ENCODE measurements at places on chromosomes 1 and 21.
A peak's percentile ranks its signal among the peaks of the same experiment; 100 is the strongest.

DNA sequence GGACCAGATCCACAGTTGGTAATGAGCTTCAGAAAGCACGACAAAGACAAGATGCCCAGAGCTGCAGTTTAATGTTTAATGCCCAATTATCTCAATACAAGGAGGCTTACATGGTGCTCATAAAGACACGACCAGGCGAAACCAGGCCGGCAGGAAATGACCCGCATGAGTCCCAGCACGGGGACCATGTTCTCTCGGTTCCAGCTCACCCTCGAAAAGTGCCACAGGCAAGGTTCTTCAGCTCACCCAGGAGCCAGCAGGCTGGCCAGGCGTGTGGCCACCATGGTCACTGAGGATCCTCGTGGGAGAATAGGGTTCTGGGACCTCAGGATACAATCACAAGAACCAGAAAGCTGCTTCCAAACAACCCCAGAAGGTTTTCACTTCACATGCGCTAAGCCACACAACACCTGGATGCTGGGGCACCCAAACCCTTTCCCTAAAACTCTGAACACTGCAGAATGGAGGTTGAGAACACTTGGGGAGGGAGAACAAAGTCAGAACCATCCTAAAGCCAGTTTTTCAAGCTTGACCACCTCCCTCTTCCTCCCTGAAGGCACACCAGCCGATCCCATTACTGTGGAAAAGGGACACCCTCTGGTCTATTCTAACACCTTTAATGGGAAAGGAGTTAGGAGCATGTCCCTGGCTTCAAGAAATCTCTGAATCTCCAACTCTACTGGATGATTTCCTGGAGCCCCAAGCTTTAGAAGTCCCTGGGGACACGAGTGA, 22.6 kb upstream of the ASAP3 start:
- no peak for DNase-seq

DNA sequence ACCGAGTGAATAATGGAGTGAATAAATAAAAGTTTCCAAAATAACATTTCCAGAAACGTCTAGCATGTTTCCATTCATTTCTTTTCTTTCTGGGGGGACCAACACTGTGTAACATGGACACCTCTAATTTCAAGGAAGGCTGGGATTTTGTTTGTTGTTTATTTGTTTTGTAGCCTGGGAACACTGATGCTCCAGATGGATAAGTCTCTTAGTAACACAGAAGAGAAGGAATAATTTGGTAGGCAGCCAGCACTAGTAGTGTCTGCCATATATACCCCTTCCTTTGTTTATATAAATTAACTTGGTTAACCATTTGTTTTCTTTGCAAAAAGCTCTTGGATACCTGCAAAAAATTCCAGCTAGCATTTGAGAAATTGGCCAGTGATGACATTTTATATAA, 411.4 kb upstream of the DEPDC1 start:
- no peak for DNase-seq

DNA sequence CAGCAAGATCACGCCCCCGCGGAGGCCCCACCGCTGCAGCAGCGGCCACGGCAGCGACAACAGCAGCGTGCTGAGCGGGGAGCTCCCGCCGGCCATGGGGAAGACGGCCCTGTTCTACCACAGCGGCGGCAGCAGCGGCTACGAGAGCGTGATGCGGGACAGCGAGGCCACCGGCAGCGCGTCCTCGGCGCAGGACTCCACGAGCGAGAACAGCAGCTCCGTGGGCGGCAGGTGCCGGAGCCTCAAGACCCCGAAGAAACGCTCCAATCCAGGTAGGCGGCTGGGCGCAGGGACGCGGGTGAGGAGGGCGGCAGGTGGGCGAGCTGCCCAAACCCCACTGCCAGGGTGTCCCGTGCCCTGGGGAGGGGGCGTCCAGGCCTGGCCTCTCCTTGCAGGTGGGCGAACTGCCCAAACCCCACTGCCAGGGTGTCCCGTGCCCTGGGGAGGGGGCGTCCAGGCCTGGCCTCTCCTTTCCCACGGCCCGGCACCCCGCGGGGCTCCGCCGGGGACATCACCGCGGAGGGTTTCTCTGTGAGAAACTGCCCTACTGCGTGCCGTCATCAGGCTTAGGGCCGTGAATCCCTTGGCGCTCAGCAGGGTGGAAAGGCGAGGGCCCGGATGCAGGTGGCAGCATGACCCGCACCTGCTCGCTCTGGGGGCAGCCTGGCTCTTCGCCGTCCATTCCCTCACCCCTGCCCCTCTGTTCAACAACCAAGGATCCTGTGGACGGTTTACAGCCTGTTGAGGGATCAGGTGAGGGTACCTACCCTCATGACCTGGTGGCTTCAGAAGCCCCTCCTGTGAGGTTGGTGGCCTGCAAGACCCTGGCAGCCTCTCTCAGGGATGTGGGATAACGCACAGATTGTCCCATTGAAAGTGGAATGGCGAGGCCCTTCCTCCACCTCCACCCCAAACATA, 534.0 kb downstream of the KIF26B start:
- DNase-seq = no peak

- DNase-seq = no peak
Measured at GRCh38 chr21:43767984-43768867, 7.9 kb downstream of the CSTB start.

- DNase-seq = no peak
Measured at GRCh38 chr1:240099748-240100147, 8.1 kb downstream of the FMN2 start.

- no peak for DNase-seq
Measured at GRCh38 chr1:15836772-15837669, 10.5 kb upstream of the SPEN start.

DNA sequence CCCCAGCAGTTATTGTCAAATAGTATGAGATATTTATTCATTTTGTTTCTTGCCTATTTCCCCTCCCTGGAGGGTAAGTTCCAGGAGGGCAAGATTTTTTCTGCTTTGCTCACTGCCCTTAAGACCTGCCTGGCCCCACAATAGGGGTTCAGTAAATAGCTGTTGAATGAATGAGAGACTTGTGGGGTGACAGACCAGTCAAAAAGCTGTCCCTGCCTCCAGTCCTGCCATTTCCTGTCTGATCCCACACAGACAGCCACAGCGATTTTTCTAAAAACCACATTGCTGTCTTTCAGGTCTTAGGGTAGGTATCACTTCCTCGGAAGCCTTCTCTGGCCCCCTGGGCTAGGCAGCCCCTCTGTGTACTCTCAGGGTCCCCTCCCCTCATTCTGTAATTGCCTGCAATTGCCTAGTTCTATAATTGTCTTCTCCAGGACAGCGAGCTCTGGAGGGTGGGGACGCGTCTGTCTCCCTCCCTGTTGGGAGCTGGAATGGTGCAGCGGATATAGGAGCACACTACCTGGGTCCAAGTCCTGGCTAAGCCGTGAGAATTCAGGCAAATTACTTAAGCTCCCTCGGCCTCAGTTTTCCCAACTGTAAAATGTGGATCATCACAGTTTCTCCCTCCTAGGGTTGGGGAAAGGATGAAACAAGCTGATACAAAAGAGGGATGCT, 1.8 kb upstream of the EXTL1 start:
- no peak for DNase-seq

GRCh38 chr21:45080639-45081414, 6.4 kb downstream of the ADARB1 start:
- DNase-seq = no peak

DNA sequence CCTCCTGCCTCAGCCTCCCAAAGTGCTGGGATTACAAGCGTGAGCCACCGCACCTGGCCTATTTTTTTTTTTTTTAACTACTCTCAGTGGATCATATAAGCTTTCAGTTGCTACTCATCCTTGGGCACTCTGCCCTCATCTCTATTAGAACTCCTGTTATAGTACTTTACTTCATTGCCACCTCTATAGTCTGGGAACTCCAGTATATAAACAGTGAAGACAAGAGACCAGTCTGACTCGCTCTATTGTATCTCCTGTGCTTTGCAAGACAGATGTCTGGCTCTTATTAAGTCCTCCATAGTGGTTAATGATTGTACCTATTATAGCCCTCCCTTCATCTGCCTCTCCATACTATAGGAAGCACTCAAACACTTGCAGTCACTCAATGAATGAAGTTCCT, 15.1 kb downstream of the KHDRBS1 start:
- DNase-seq = peak; percentile 55

GRCh38 chr1:3774276-3774945, 1.9 kb downstream of the SMIM1 start:
- no peak for DNase-seq

DNA sequence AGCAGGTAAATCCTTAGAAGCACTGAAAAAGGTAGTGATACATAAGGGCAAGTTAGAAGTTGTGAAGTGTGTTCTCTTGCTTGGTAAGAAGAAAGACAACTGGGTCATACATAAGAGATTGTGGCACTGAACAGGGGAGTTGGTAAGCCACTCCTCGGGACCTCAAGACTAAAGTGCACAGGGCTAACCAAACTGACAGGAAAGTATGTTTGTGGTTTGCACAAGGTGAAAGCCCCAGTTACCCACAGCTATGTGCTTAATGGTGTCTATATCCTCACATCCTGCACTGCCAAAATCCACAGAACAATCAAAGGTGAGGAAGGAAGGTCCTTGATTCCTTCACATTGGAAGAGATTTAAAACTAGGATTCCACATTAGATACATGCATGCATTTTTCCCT, 276.5 kb downstream of the DNM3 start:
- DNase-seq = no peak

DNA sequence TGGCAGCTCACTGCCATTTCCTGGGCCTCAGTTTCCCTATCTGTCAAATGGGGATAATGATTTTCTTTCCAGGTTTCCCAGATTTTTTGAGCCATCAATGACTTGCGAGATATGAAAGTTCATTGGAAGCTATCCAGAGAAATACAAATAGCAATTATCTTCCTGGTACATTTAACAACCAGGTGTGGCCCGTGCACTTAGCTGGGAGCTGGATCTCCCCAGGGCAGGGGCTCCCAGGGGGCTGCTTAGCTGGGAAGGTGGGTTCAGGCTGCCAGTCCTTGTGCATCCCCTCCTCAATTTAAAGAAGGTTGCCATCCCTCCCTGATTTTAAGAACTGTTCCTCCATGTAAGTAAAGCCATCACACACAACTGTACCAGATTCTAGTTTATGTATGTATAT, 3.6 kb upstream of the TMEM54 start:
- DNase-seq = no peak

GRCh38 chr1:98288494-98288893, 367.7 kb upstream of the DPYD start:
- no peak for DNase-seq

DNA sequence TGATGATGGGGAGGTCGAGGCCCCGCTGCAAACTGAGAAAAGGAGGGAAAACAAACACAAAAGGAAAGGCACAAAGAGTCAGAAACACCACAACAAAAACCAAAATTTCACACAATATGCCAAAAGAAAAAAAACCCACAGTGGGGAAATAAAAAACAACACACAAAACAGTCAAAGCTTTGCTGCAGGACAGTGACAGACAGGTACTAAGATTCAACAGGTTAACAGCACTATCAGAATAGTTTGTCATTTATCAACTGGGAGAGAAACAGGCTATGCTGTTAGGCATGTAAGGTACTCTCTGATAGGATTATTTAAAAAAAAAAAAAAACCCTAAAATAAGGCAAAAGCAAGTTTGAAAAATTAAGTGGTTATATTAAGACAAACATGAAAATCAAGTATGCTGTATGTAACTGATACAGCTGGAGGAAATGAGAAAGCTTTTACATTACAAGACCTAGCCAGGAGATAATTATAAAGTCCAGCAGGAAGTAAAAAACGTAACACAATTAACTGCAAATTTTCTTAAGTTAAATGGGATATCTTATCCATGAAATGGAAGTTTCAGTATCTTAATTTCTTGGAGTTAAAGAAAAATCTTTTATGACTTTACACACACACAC, 179.0 kb downstream of the EIF4G3 start:
- DNase-seq = no peak

- DNase-seq = no peak
Measured at GRCh38 chr1:35220976-35221375, 28.0 kb upstream of the SFPQ start.

GRCh38 chr1:7964476-7964875, 3.0 kb downstream of the PARK7 start:
- DNase-seq = no peak

DNA sequence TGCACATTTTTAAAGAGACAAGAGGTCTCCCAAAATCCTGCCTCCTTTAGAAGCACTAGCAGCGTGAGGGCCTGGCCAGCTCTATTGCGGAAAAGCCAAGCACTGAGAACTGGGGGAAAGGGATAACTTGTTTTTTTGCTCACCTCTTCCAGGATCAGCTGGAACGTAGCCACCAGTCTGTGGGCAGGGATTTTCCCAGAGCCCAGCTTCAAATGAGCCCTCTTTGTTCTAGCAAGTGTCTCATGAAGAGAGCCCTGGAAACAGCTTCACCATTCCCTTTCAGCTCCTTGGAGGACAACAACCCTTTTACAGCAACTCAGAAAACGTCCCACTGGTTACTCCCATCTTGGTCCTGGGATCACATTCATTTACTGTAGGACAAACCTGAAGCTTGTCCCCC, 195.4 kb downstream of the LMX1A start:
- DNase-seq = no peak

GRCh38 chr1:217029281-217030157, 306.3 kb upstream of the ESRRG start:
- no peak for DNase-seq

DNA sequence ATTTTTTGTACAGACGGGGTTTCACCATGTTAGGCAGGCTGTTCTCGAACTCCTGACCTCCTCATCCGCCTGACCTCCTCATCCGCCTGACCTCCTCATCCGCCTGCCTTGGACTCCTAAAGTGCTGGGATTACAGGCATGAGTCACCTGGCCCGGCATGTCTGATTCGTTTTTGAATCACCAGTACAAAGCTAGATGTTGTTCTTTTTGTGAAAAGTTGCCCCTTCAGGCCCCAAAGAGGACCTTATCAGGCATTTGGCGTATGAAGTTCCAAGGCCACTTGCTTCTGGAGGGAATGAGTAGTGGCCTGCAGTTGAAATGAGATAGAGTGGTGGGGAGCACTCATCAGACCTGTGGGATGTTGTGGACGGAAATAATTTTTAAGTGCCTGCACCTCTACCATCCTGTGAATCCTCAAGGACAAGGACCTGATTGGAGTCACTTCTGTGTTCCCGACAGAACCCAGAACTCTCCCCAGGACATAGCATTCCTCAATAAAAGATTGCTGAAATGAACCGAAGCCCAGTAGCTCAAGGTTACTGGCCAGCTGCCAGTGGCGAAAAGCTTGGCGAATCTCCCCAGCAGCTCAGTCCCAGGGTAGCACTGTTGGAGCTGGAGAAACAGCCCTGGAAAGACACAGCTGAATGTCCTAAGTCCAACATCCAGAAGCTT, 50.1 kb downstream of the NDUFS5 start:
- DNase-seq = no peak

DNA sequence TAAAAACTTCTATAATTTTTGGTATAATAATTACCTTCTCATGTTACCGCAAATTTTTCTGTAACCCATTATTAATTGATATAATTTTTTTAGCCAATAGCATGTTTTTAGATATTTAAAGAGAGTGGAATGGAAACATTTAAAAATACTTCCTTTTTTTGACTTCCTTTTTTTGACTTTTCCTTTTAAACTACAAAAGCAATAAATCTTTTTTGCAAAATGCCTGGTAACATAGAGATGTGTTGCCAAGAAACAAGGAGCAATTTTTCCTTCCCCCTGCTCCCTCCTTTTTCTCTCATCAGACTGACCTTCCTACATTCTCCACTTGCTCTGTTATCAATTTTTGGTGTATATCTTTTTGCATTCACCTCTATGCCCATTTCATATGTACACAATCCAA, 666.2 kb downstream of the ADGRL2 start:
- no peak for DNase-seq

- no peak for DNase-seq
Measured at GRCh38 chr1:20739225-20739624, 6.7 kb upstream of the SH2D5 start.

GRCh38 chr1:229075217-229075616, 195.7 kb upstream of the RAB4A start:
- no peak for DNase-seq

Measured in NCI-H1436 treated with DMSO at 0.1 percent for 48 hours (cell line).